ENCODE measurements at places on chromosomes 7 and 10.

DNA sequence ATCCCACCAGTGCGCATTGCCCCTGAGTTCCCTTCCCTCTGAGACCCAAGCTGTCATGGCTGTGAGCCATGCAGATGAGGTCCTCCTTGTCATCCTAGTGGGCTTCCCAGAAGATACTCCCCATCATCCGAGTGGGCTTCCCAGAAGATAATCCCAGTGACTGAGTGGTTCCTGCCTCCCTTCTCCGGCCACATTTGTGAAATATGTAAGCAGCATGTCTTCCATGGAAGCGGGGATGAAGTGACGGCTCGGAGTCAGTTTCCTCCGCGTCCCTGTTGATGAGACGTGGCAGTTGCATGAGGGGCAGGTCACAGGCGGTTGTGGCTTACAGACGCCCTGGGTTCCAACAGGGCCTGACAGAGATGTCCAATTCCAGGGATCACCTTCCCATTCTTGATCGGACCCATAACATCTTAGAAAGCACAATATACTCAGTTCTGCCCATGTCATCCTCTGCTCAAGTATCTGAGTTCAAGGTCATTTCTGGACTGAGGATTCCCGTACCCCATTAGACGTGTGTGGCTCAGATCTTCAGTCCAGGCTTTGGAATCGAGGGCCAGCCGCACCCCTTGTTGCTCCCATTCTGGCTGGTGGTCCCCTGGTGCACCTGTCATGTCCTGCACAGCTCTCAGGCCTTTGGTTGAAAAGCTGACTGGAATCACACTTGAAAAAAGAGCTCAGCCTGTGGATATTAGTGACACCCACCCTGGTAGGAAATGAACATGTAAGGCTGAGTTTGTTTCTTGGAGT is 166.9 kb downstream of the PTPRN2 start:
- DNase-seq: no peak

GRCh38 chr10:5609952-5610616 is 56.3 kb downstream of the ASB13 start:
- no peak for DNase-seq

DNA sequence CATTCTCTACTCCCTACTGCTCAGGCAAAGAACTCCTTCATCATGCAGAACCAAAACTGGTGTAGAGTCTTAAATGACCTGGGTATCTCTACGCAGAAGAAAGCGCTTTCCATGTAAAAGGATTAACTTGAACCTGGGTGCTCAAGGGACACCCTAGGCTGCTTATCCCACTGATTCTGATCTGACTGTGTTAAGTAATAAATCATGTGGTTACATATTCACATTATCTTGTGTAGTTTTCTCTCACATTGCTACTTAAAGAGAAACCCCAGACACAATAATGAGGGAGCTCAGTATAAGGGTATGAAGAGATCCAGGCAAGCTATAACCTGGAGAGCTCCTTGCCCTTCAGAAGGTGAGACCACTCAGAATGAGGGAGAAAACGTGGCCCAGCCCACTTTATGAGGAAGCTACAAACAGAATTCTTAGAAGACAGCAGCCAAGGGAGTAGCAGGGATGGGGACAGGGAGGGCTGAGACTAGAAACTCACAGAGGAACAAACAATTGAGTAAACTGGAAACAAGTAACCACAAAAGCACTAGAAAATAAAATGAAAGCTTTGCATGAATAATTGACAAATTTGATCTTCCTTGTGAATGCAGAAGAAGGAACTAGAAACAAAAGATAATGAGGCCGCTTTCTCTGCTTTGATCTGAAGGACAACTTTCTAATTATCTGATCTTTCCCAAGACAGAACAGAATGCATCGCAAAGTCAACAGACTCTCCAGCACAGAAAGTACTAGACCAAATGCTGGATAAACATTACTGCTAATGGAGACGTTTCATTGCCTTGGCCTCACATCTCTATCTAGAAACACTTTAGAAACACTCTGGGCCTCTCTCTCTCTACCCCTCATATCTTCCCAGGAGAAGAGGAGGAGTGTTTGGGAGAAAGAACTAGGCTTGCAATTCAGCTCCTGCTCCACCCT is 76.1 kb downstream of the LRRC17 start:
- DNase-seq: no peak

DNA sequence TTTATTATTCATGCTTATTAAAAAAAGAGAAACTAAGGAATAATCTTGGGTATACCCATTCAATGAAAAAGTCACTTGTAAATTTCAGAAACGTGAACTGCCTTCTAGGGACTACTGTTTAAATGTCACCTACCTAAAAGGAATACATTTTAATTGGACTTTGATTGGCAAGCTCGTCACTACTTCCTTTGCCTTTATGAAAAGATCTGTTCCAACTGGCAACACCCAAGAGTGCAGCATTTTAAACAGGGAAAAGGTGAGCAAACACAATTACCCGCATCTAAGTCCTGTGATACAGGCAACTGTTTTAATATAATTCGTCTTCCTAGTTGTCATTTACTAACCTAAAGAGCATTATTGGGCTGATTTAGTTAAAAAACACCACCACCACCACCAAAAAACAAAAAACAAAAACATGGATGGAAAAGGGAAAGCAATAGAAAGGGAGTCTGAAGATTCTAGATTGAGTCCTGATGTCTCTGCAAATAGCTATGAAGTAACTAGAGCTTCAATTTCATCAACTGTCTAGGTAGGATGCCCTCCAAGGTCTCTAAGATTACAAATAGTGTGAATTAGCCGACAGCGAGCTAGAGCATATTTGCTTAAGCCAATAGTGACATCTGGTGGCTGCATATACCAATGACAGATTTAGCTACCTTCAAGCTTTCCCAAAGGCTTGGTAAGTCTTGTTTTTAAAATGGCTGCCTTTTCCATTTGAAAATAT is 33.8 kb upstream of the ICA1 start:
- peak; percentile 16 for DNase-seq

DNA sequence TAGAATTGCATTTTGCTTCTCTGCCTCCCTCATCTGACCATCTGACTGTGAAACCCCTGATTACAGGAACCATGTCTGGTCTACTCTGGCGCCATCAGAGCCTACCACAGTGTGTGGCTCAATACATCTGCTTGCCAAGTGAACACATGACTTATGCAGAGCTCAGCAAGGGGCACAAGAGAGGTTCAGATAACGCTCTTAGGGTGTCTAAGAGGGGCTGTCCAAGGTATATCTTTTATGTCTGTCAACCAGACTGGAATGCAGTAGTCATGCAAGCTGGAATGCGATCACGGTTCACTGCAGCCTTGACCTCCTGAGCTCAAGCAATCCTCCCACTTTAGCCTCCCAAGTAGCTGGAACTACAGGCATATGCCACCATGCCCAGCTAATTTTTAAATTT is 10.3 kb upstream of the RRP12 start:
- no peak for DNase-seq

- DNase-seq: no peak
Measured at GRCh38 chr10:11713186-11713743, 28.9 kb upstream of the ECHDC3 start.

DNA sequence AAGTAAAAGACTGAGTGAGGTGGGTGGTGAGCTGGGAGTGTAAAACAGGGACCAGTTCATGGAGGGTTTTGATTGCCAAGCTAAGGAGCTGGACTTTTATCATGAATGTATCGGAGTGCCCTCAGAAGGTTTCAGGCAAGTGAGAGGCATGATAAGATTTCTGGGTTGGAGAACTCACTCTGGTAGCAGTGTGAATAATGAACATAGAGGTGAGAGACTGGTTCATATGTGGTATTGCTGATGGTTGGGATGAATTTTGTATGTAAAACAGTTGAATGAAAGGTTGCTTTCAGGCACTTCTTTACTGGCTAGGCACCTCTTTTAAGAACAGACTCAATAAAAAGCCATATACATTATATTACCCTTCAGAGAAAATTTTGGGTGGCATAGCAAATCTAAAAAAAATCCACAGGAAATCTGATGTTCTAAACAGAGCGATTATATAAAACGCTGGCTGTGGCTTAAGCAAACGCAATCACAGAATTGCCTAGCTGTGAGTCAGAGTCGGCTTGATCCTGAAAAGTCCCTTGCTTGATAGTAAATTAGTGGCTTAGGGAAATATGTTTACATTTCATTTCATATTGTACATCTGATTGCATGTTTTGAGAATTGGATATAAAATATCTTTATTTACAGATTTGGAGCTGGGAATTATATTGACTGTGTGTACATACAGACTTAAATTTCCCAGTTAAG is 92.9 kb upstream of the HDAC9 start:
- DNase-seq: no peak

GRCh38 chr10:12849319-12850181 is 152.0 kb downstream of the CCDC3 start:
- DNase-seq: no peak

DNA sequence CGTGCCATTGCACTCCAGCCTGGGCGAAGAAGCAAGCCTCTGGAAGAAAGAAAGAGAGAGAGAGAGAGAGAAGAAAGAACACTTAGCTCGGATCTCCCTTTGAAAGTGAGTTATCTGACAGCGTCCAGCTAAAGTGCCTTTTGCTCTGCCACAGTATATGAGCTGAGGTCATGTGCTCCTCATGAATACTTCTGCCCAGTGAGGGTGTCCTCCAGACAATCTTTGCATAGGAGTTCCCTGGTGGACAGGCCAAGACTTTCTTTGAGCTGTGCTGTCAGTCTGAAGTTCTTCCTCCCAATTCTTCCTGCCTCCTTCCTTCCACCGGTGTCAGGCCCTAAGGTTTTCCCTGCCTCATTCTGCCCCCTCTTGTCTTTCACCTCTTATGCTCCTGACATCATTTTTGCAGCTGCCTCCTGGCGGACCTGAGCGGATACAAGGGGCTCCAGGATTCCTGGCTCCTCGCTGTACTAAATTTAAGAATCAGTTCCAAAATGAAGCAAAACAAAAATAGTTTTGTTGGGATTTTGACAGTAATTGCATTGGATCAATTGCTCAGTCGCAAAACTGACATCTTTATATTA is 31.9 kb downstream of the XRCC2 start:
- DNase-seq: no peak

DNA sequence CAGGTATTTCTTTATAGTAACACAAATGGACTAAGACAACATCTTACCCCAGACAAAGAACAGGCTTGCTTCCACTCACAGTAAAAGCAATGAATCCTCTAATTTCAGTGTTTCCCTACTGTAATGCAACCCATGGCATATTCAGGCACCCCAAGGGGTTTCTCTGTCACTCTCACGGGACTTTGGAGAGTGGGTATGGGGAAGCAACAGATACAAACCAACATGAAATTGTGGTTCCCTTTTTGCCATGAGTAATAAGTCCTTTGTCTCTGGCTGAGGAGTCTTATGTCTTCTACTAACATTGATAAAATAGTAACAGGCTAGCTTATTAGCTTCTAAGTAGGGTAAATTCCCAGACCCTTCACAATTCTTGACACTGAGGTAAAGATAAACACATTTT is 51.4 kb upstream of the AOAH start:
- DNase-seq: no peak

DNA sequence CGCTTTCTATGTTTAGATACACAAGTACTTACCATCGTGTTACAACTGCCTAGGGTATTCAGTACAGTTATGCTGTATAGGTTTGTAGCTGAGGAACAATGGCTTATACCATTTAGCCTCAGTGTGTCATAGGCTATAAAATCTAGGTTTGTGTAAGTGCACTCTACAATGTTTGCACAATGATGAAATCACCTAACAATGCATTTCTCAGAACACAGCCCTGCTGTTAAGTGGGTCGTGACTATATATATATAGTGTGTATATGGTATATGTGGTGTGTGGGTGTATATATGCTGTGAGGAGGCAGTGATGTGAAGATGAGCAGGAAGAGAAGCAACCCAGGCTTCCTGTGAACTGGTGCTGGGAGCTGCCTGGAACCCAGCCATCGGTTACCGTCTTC is 65.6 kb upstream of the MKI67 start:
- DNase-seq: no peak

DNA sequence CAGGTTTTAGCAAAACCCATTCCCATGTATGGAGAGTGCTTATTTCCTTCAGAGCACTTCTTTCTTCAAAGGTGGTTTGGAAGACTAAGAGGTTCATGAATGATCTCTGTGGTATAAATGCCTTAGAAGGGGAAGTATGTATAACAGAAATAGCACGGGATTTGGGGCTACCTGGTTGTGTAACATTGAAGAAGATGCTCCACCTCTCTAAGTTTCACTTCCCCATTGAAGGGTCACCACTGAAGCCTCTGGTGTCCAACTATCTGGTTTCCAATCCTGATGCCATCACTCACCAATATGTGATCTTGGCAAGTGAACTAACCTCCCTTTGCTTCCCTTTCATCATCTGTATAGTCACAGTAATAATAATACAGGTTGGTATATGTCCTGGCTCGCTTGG is 37.2 kb downstream of the CYCS start:
- no peak for DNase-seq

- no peak for DNase-seq
Measured at GRCh38 chr10:20624642-20625041, 272.5 kb downstream of the NEBL start.

GRCh38 chr7:135731-136645 is 56.4 kb upstream of the FAM20C start:
- no peak for DNase-seq

DNA sequence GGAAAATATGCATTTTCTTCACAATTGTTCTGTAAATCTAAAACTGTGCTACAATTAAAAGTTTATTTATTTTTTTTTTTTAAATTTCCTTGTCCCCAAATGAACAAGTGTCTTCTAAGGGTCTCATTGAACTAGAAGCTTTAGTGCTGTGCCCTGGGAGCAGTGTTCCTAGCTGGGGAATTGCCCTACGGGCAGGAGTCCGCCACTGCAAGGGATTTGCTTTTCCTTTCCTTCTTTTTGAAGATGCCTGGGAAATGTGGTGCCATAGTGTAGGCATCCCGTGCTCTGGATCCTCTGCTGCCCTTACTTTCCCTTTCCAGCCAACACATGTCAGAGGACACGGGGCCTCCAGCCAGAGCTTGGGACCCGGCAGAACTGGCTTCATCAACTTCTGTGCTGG is 177.1 kb upstream of the CTBP2 start:
- DNase-seq: no peak

DNA sequence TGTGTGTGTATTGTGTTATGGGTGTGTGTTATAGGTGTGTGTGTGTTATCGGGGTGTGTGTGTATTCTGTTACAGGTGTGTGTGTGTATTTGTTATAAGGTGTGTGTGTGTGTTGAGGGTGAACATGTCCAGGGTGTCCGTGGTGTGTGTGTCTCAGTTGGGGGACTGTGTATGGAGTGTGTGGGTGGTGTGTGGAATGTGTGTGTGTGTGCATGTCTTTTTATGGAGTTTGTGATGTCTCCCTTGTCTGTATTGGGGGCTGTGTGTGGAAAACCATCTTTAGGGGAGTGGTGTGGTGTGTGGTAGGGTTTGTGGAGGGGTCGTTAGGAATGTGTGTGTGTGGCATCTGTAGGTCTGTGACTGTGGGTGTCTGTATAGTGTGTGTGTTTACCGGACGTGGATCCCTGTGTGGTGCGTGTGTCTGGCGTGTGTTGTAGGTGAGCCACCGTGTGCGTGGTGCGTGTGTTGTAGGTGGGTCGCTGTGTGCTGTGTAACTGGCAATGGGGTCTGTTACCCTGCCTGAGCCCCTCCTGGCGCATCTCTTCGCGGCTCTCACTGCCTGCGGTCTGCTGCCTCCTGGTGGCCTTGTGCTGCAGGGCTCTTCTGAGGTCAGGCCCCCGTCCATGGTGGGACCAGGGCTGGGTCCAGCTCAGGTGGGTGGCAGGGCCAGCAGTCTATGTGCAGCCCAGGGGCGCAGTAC is 61.7 kb downstream of the PALD1 start:
- no peak for DNase-seq
